ENCODE measurements at places on chromosomes 1 and 21.

DNA sequence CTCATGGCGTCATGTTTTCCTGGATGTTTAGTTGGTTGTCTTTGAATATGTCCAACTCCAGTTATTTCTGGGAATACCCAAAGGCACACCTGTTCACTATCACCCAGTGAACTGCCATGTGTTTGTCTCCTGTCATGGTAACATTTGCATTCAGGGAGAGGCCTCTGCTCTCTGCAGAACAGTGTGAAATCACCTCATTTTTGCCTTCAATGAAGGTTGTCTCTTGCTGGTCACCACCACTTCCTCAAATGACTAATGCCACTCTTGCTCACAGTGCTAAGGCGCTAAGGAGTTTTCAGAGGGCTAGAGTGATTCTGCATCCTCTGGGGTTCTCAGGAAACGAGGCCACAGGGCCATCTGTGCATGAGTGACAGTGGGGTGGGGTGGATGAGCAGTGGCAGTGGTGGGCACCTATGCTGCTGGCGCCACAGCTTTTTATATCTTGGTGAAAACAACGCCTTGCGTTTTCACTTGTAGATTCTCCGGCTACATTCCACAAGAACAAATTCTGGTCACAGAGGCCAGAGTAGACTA lies 60.0 kb upstream of the ATP5PO start:
- DNase-seq, result no peak

- DNase-seq, result no peak
These were observed 488.4 kb upstream of the ADGRL2 start for GRCh38 chr1:81312272-81312754.

DNA sequence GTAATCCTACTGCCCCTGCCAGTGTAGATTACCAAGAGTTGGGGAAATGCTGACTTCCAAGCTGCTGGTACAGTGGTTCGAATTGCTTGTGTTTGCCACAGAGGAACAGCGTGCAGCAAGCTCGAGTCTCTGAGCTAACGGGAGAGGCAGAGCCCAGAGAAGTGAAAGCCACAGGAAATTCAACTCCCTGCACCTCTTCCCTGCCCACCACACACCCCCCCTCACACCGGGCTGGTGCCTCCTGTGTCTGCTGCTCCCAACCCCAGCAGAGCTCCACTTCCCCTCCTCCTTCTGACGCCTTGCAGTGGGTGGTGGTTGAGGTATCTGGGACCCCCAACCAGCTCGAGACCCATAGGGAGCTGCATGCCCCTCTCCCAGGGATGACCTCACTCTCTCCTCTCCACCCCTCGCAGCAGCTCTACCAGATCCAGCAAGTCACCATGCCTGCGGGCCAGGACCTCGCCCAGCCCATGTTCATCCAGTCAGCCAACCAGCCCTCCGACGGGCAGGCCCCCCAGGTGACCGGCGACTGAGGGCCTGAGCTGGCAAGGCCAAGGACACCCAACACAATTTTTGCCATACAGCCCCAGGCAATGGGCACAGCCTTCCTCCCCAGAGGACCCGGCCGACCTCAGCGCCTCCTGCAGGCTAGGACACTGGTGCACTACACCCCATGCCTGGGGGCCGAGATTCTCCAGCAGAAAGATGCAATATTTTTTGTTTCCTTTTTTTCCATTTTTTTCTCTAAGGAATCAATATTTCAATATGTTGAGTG lies 13.1 kb upstream of the KCNQ4 start:
- no peak for DNase-seq

DNA sequence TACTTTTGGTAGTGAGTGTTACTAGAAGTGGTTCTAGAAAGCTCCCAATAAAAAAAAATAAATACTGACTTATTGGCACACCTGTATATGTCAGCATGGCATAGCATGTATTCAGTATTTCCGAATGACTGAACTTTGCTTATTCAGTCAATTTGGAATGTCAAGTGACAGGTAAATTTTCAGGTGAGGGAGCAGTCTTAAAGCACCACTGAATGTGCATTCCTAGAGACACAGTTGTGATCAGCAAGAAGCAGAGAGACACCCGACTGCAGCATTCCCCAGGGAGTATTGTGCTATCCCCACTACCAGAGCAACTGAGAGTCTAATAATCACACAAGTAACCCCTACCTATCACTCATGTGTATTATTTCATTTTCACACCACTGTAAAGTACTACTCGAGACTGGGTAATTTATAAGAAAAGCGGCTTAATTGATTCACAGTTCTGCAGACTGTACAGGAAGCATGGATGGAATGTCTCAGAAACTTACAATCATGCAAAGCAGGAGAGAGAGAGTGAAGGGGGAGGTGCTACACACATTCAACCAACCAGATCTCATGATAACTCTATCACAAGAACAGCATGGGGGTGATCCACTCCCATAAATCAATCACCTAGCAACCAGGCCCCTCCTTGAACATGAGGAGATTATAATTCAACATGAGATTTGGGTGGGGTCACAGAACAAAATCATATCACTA lies 201.5 kb downstream of the TBX15 start:
- no peak for DNase-seq

DNA sequence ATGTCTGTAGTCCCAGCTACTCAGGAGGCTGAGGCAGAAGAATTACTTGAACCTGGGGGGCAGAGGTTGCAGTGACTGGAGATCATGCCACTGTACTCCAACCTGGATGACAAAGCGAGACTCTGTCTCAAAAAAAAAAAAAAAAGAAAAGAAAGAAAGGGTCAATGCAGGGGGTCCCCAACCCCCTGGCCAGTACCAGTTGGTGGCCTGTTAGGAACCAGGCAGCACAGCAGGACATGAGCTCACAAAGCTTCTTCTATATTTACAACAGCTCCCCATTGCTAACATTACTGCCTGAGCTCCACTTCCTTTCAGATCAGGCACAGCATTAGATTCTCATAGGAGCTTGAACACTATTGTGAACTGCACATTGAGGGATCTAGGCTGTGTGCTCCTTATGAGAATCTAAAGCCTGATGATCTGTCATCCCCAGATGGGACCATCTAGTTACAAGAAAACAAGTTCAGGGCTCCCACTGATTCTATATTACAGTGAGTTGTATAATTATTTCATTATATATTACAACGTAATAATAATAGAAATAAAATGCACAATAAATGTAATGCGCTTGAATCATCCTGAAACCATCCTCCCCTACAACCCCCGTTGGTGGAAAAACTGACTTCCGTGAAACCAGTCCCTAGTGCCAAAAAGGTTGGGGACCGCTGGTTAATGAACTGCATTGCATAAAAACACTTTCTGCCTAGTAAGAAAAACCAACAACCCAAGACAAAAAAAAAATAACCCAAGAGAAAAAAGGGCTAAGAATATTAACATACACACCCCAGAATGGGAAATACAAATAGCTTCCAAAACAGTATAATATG lies 2.8 kb downstream of the ZBTB8OS start:
- DNase-seq, result no peak

GRCh38 chr1:198042168-198042567 lies 114.6 kb upstream of the NEK7 start:
- DNase-seq, result no peak

DNA sequence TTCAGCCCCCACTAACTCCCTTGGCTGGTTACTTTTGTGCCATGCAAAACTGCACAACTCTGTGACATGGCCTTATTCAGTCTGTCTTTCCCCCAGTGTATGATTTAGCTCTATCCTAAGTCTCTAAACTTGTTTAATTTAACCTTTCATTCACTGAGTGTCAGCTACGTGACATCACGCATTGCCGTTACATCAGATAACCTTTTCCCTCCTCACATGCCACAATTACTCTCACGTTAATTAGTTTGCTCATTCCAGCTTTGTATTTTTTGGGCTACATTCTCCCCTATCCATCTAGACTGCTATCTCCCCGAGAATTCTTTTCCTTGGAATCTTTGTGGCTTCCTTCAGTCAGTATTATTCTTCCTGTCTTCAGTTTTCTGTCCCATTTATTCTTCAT lies 29.4 kb upstream of the TMCO2 start:
- DNase-seq, result no peak

DNA sequence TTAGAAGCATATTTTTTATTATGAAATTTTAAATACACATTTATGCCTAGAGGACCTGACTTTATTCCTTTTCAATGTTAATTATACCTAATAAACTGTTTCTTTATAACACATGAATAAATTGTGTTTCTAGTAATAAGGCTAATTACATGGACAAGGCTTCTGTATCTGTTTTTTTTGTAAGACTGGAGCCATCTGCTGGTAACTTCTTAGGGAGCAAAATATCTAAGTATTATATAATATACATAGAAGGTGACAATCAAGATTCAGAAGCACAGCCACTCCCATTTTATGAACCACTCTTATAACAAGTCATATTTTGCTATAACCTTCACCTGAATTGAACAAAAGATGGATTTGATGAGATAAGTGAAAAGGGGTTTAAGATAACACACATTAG lies 84.2 kb downstream of the LBR start:
- DNase-seq, result no peak

GRCh38 chr1:61640531-61641530 lies 84.1 kb downstream of the TM2D1 start:
- DNase-seq, result no peak

DNA sequence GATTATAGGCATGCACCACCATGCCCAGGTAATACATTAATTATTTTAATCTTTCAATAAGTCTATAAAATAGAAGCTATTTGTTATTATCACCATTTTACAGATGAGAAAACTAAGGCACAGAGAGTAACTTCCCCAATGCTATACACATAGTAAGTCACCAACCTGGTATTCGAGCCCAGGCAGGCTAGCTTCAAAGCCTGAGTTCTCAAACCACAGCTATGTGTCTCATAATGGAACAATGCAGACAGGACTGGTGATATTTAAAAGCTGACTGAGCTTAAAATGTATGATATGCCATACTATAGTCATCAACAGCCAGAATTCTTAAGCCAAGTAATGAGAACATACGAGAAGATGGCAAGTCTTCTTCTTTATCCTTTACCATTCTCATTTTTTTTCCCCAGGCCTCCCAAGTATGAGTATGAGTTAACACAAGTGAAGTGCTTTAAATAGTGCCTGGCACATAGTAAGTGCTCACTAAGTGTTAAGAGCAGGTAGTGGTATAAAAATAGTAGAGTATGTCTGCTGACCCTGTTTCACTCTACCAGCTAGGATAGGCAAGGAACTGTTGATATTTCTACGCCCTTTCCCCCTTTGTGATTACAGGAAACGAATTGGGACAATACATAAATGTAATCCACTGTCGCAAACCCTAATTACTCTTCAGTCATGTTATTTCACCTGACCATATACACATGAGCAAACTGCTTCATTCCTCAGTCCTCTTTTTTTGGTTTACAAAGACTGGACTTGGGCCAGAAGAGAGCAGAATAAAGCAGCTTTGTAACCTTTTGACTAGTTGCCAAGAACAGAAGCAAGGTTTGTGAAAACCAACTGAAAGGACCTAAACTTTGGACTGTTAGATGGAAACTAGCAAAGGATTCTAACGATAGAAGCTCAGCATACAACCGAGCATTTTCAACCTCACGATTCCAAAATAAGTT lies 9.5 kb downstream of the EYA3 start:
- DNase-seq, result no peak

DNA sequence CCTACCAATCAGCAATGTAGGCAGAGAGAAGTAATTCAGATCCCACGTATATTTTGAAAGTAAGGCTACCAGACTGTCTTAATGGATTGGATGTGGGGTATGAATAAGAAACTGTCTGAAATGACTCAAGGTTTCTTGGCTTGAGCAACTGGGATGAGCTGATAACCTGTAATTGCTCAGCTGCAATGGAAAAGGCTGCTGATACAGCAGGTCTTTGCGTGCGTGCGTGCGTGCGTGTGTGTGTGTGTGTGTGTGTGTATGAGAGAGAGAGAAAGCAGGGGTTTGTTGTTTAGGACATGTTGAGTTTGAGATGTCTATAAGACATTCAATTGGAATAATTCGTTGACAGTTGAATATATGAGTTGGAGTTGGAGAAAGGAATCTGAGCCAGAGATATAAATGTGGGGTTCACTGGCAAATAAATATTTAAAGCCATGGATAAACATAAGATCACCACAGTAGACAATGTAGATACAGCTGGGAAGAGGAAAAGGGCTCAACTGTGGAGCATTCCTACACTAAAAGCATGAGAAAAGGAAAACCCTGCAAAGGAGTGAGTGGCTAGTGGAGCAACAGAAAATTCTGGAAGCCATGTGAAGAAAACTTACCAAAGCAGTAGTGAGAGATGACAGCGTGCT lies 72.9 kb downstream of the UCHL5 start:
- DNase-seq, result no peak

- DNase-seq, result no peak
These were observed 284.6 kb downstream of the DNM3 start for GRCh38 chr1:172125812-172126430.

GRCh38 chr1:83764209-83764608 lies 234.7 kb downstream of the TTLL7 start:
- DNase-seq, result no peak

DNA sequence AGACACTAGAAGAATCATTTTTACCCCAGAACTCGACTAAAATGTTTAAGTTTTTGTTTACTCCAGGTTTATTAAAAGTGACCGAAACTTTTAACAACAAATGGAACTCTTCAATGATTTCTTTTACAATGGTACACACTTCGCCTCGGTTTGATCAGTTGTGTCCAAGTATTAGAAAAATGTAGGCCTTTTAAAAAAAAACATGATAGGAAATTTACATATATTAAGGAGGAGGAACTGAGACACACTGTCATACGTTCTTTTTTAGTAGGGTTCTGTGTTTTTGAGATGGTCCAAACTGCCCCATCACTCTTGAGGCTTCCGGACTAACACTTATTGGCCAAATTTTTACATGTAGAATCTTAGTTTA lies 1.3 kb downstream of the PRDM2 start:
- DNase-seq, result no peak

DNA sequence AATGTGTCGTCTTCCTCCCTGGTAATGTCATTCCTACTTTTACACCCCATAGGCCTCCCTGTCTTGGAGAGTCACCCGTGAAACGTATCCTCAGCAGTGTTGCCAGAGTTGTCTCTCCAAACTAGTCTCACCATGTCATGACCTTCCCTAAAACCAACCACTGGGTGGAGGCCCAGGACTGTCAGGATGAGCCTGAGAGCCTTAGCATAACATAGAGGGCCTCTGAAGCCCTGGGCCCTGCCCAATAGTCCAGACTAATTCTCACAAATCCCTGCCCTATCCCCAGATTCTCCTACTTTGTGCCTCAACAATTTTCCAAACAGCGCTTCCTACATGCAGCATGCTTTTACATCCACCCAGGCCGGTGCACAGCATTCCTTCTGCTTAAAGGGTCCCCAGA lies 29.3 kb upstream of the HSD3B1 start:
- DNase-seq, result no peak

- DNase-seq, result peak; percentile 88
These were observed 145.0 kb upstream of the DUSP10 start for GRCh38 chr1:221886743-221887414.

GRCh38 chr1:209621741-209622655 lies 30.2 kb downstream of the LAMB3 start:
- no peak for DNase-seq

DNA sequence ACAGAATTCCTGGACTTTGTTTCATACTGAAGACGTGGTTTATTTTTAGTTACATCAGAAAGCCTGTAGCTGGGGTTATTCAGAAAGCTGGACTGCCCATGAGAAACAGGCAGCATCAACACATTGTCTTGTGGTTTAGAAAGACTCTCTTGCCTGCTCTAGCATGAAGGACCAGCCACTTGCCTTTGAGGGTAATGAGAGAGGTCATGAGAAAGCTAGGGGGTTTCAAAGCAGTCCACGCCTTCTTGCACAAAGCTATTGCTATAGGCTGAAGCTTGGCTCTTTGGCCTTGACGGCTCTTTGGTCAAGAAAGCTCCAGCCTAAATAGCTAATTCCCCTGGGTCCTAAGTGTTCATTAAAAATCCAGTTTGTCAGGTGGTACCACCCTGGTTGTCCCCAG lies 208.1 kb downstream of the PRDM2 start:
- no peak for DNase-seq

Data from posterior vena cava (tissue), 2 donors.